ENCODE measurements at places on chromosomes 2 and 18. TPM values are rescaled to one million over a fixed set of nuclear protein-coding genes. Genes with fewer than 3 reads are reported as not detected.

The RPIA gene
- total RNA-seq, result 21.3 TPM

The CCDC150 gene
- total RNA-seq, result 9.8 TPM

- no peak overlapping the region for H3K4me3 ChIP-seq
- H3K36me3 ChIP-seq, result no peaks in the 10 kb centered on the region
- H3K4me1 ChIP-seq, result no peaks in the 10 kb centered on the region
- no peak for DNase-seq
These were observed 53.5 kb downstream of the C18orf63 start for GRCh38 chr18:74368901-74369705.

GRCh38 chr2:25343187-25343825 is 1.6 kb upstream of the DNMT3A start:
- H3K27ac ChIP-seq, result no peak overlapping the region
- no peak overlapping the region for H3K4me3 ChIP-seq
- H3K36me3 ChIP-seq, result no peaks in the 10 kb centered on the region
- no peak for DNase-seq
- no peaks in the 10 kb centered on the region for H3K27me3 ChIP-seq

DNA sequence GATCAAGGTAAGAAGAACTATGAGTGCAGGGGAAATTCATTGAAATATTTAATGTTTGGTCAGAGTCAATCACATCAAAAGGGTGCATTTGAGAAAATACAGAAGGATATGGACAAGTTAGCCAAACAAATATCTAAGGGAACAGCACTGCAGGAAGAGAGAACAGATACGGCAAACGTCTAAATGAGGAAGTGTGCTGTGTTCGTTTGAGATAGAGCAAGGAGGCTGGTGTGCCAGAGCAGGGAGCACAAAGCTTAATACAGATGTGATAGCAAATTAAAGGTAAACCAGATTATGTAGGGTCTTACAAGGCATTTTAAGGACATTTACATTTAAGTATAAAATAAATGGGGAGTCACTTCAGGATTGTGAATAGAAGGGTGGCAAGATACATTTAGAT is 241.3 kb upstream of the ZNF804A start:
- DNase-seq, result no peak
- H3K27me3 ChIP-seq, result no peaks in the 10 kb centered on the region
- no peaks in the 10 kb centered on the region for H3K4me1 ChIP-seq

The CDCA7 gene
- 34.2 TPM for total RNA-seq

DNA sequence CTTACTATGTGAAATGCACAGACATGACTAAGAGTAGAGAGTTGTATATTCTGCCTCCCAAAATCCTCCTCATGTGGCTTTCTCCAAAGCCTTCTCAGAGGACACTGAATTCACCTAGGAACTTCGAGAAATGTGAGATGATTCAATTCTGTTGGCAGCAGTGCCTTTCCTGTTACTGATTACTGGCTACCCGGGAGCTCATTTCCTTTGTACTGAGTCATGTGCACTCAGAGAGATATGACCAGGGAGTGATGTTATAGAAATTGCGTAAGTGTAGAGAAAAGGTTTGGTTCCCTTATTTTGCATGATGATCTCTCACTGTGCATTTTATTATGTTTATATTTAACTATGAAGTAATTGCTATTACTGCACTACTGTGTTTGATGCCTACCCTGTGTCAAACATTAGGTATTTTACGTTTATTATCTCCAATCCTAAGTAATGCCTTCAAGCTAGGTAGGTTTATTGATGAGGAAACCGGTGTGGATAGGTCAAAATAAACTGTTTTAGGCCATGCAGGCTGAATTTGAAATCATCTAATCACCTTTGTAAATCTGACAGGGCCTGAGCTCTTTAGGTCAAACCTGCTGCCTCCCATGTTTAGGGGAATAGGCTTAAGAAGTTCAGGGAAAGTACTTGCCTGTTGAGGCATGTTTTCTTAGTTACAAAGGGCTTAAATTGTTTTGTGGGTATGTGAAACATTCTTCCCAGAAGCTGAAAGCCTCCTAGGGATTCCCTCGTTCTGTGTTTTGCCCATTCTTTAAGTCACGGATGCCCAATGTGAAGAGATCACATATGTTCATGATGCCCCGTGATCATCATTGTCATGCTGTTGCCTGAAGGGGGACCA is 86.8 kb downstream of the FMNL2 start:
- DNase-seq, result peak; percentile 50
- H3K4me3 ChIP-seq, result no peak overlapping the region
- H3K27me3 ChIP-seq, result no peaks in the 10 kb centered on the region
- H3K27ac ChIP-seq, result peak overlapping the region; percentile 81

GRCh38 chr2:47070155-47070919 is 84.8 kb downstream of the STPG4 start:
- H3K27ac ChIP-seq, result peak overlapping the region; percentile 27
- no peak for DNase-seq
- peaks cover 66% of the 10 kb centered on the region for H3K4me1 ChIP-seq

GRCh38 chr2:44126106-44126797 is 42.4 kb upstream of the PPM1B start:
- H3K4me1 ChIP-seq, result peaks cover 23% of the 10 kb centered on the region
- DNase-seq, result no peak

GRCh38 chr18:21389283-21389682 is 147.3 kb downstream of the GREB1L start:
- H3K36me3 ChIP-seq, result no peaks in the 10 kb centered on the region
- H3K27ac ChIP-seq, result peak overlapping the region; percentile 95
- H3K4me1 ChIP-seq, result peaks cover 31% of the 10 kb centered on the region
- no peak for DNase-seq
- H3K27me3 ChIP-seq, result no peaks in the 10 kb centered on the region

DNA sequence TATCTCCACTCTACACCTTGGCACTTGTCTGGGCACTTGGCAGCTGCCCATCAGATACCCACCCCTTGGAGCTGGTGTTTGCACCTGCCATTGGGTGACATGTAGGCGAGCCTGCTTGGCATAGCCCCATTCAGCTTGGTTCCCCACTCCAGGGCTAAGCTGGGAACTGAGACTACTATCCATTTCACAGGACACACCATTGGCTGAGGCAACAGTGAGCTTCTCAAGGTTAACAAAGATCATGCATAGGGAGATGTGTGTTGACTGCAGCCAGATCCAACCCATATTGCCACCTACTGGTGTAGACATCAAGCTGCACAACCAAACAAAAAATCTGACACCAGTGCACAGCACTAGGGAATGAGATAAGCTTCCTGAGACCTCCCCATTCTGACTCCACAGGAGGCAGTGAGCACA is 1389.8 kb upstream of the TMEFF2 start:
- no peak overlapping the region for H3K4me3 ChIP-seq
- H3K27me3 ChIP-seq, result no peaks in the 10 kb centered on the region
- no peaks in the 10 kb centered on the region for H3K36me3 ChIP-seq
- H3K27ac ChIP-seq, result no peak overlapping the region

Measured in PC-9 (cell line).